ENCODE measurements at places on chromosomes 7 and 10. TPM values are rescaled to one million over a fixed set of nuclear protein-coding genes. Genes with fewer than 3 reads are reported as not detected.

The ABCB1 gene
- polyA plus RNA-seq, result 17.0 TPM

- DNase-seq, result no peak
These were observed 103.7 kb downstream of the ZNF92 start for GRCh38 chr7:65477326-65477725.

GRCh38 chr10:69366738-69367137, 50.0 kb downstream of the TACR2 start:
- no peak for DNase-seq

GRCh38 chr10:79285315-79286197, 61.7 kb upstream of the PPIF start:
- DNase-seq, result no peak

Measured in left renal cortex interstitium (tissue), 4 donors.